Left colon (tissue), 2 donors: ENCODE measurements at places on chromosomes 2 and 18. TPM values are rescaled to one million over a fixed set of nuclear protein-coding genes. Genes with fewer than 3 reads are reported as not detected.

GRCh38 chr2:144510294-144510991 lies 9.5 kb downstream of the ZEB2 start:
- DNase-seq, result no peak

The CRYBA2 gene
- total RNA-seq, result 4.1 TPM

DNA sequence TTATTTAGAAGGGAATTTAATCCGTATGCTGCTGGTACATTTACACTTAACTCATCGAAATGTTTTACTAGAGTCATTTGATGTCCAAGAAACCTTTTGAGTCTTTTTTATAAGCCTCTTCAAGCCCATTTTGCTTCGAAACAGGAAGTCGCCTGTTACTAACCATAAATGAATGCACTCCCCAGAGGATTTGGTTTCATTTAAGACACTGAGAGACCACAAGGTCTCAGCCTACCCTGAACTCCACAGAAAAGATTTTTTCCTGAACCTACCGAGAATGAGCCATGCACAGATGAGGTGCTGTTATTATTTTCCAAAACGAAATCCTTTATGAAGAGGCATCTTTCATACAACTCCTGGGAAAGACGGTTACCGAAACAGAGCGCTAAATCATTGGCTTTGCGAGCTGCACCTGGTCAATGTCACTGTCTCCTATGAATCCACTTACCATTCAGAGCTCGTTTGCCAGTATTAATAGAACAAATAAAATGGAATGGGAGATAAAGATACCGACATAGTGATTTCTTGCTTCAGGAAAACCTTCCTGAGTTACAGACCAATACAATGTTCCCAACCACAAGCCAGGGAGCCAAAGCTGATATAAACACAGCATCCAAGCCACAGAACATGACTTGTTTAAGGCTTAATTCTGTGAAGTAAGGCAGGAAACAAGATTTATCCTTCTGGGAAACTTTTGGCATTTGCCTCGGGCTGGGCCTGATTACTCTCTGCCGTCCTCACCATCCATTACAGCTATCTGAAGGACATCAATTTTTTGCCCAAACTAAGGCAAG lies 382.1 kb downstream of the OSR1 start:
- peak; percentile 25 for DNase-seq

The NAB1 gene
- total RNA-seq, result 21.9 TPM

- no peak for DNase-seq
Observed at GRCh38 chr2:58569475-58570185, 328.5 kb upstream of the FANCL start.

The LGALSL gene
- total RNA-seq, result 43.6 TPM

GRCh38 chr2:188146888-188147287 lies 144.8 kb upstream of the GULP1 start:
- no peak for DNase-seq

DNA sequence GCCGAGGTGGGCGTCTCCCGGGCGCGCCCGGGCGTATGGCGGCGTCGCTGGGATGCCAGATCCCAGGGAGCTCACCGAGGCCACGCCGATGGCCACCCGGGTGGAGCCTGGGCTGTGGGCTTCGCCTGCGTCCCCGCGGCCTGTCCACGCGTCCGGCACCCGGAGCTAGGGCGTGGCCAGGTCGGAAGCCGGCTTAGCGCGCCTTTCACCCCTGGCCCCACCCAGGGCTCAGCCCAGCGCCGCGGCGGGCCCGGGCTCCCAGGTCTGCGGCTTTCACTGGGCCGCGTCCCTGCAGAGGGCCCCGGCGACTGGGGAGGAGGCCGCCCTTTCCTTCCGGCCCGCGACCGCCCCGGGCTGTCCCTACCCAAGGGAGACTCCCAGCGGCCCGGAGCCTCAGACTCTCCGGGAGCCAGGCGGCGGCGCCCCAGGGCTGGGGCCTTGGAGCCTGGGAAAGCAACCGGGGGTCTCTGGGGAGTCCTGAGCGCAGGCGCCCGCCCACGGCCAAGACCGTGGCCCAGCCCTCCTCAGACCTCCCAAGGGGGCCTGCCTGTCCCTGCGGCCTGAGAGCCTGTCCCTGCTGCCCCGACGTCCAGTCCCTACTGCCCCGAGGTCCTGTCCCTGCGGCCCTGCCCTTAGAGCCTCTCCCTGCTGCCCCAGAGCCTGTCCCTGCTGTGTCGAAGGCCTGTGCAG lies 36.3 kb upstream of the ITM2C start:
- DNase-seq, result peak; percentile 47

GRCh38 chr2:240431271-240431660 lies 4.2 kb upstream of the GPC1 start:
- peak; percentile 17 for DNase-seq

The SERPINB10 gene
- not detected for total RNA-seq

GRCh38 chr2:196234672-196235071 lies 63.3 kb upstream of the STK17B start:
- DNase-seq, result no peak

DNA sequence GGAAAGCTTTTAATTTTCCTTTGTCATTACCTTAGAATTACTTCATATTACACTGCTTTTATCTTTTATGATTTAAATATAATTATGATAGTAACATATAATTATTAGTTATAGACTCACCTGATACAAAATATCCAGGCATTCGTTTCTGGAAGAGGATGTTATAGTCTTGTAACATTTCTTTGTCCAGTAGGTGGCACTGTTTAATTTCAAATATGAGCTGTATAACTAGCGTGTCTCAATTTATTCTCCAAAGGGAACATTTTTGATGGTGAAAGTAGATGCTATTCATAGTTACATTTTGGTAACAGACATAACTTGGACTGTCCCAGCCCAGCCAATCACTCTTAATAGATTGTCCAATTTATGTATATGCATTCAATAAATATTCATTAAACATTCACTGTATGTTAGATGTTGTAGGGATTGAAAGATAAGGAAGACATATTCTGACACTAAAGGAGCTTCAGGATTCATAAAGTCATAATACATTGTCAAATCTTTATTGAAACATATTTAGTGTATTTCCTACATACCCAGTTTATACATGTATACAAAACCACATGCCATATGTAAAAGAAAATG lies 19.2 kb downstream of the DAW1 start:
- DNase-seq, result no peak

DNA sequence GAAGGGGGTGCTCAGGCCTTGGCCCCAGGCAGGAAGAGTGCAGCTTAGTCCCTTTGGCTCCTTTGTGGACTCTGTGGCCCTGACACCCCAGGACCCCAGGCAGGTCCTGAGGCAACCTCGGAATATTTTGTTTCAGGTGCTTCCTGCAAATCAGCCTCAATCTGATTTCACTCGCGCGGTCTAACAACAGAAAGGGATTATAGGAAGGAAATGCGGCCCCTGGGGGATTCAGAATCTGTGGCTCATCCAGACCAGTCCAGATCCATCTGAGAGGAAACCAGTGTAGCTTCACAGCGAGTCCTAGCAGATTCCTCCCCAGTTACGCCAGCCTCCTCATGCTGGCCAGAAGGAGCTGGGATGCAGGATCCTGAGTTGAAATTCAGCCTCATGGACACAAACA lies 59.5 kb upstream of the YWHAQ start:
- no peak for DNase-seq

DNA sequence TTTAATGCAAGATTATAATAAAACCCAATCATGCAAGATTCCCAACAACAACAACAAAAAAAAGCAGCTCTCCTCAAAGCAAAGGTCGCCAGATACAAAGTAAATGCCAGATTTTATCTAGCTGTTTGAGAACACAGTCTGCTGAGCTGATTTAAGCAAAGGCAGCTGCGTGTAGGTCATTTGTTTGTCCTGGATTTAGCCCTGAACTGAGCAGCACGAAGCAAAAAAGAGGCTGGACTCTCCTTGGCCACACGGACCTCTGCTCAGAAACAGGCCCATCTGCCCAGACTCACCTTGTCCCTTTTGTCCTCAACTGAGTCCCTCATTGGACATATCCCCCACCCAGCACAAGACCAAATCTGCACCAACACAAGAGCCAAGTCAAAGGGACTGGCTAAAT lies 91.5 kb downstream of the PID1 start:
- no peak for DNase-seq

The TMEM198 gene
- 1.6 TPM for total RNA-seq

The RPRM gene
- total RNA-seq, result 0.98 TPM

DNA sequence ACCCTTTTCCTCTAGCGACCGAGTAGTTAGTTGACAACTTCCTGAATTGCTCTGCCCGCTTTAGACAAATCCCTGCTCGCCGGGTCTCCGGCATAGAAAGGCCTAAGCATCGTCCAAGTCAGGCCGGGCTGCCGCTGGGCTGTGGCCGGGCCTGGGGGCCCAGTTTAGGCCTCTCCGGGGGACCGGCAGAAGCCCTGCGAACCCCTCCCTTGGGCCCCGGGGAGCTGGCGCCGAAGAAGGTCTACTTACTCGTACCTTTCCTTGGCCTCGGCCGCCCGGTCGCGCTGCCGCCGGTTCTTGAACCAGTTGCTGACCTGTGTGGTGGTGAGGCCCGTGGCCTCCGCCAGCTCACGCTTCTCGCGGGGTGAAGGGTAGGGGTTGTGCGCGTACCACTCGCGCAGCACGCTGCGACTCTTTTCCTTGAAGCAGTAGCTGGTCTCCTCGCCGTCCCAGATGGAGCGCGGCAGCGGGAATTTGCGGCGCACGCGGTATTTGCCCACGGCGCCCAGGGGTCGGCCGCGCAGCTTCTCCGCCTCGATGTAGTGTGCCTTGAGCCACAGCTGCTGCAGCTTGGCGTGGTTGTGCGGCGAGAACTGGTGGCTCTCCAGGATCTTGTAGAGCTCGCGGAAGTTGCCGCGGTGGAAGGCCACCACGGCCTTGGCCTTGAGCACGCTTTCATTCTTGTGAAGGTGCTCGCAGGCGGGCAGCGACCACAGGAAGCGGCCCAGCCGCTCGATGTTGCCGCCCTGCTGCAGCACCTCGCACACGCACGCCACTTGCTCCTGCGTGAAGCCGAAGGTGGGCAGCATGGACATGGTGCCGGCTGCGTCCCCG lies 739 bp downstream of the SIX2 start:
- DNase-seq, result no peak

- DNase-seq, result no peak
Observed at GRCh38 chr2:215293879-215294278, 18.0 kb upstream of the ATIC start.

DNA sequence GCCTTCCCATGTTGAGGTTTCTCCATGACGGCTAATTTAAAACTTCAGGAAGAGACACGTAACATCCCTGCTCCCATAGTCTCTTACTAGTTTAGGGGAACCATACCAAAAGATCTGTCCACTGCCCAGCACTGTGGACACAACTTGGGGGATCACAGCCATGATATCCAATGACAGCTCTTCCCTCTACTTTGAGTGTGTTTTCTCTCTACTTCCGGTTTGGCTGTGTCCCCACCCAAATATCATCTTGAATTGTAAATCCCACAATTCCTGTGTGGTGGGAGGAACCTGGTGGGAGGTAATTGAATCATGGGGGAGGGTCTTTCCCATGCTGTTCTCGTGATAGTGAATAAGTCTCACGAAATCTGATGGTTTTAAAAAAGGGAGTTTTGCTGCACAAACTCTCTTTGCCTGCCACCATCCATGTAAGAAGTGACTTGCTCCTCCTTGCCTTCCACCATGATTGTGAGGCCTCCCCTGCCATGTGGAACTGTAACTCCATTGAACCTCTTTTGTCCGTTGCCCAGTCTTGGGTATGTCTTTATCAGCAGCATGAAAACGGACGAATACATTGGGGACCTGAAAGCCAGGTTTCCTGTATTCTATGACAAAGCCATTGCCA lies 1.6 kb upstream of the MGAT4A start:
- no peak for DNase-seq

GRCh38 chr2:212194396-212194795 lies 344.2 kb downstream of the ERBB4 start:
- no peak for DNase-seq

GRCh38 chr2:206311026-206311425 lies 36.6 kb downstream of the ZDBF2 start:
- no peak for DNase-seq

- no peak for DNase-seq
Observed at GRCh38 chr2:162992828-162993227, 154.3 kb upstream of the KCNH7 start.

DNA sequence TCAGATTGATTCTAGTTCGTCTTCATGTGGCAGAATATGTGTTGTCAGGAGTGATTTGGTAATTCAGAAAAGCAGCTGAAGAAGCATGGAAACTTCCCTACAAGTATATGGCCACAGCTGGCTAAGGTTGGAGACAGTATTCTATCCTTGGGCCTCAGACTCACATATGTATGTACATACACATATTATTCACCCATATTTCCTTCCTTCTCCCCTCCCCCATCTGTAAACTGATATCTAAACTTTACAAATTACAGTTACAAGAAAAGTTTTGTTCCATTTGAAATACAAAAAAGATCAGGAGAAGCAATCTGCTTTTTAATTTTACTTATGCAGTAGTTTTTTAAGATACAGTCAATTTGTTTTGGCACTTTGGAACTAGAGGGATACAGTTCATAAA lies 3.1 kb downstream of the SP3 start:
- no peak for DNase-seq

DNA sequence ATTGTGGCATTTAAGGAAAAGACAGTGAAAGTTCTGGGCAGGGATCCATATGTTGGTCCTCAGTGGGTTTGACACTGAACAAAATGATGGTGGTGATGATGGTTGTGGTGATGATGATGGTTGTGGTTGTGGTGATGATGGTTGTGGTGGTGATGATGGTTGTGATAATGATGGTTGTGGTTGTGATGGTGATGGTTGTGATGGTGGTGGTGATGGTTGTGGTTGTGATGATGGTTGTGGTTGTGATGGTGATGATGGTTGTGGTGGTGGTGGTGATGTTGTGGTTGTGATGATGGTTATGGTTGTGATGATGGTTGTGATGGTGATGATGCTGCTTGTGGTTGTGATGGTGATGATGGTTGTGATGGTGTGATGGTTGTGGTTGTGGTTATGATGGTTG lies 308.7 kb downstream of the AGAP1 start:
- DNase-seq, result no peak

The USP37 gene
- 9.3 TPM for total RNA-seq

DNA sequence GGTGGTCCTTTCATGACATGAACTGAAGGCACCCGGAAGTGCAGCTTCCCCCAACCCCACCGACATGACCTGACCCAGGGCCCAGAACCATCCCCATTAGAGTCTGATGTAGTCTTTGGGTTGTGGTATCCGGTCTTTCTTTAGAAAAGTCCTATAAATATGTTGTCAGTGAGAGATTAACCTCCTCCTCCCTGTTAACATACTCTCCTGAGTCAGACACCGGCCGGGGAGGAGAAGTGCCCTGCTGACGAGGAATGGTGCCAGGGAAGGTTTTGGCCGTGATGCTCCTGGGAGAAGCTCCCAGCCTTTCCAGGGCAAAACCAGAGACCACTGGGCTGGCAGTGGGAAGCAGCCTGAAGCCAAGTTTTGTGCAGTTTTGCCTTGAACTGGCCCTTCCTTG lies 109.0 kb downstream of the LAMA3 start:
- DNase-seq, result no peak

- no peak for DNase-seq
Observed at GRCh38 chr2:11016735-11017388, 105.1 kb downstream of the KCNF1 start.

- no peak for DNase-seq
Observed at GRCh38 chr2:163397451-163397850, 338.4 kb downstream of the FIGN start.

The FSHR gene
- total RNA-seq, result not detected
